ENCODE measurements at places on chromosomes 2 and 18. TPM values are rescaled to one million over a fixed set of nuclear protein-coding genes. Genes with fewer than 3 reads are reported as not detected.

The HJURP gene
- 1.5 TPM for total RNA-seq

The FNDC4 gene
- total RNA-seq, result 47.9 TPM

The FAM237A gene
- not detected for total RNA-seq

The RAB27B gene
- 22.9 TPM for total RNA-seq

The VPS54 gene
- 24.1 TPM for total RNA-seq

The ACAA2 gene
- total RNA-seq, result 23.6 TPM

The NFATC1 gene
- 0.49 TPM for total RNA-seq

The CPS1 gene
- total RNA-seq, result 2.0 TPM

The GPBAR1 gene
- 0.25 TPM for total RNA-seq

The EN1 gene
- total RNA-seq, result not detected

The KIAA2012 gene
- 0.98 TPM for total RNA-seq

The ERCC3 gene
- 43.0 TPM for total RNA-seq

The SERPINB11 gene
- total RNA-seq, result not detected

The APCDD1 gene
- 9.8 TPM for total RNA-seq

The ZNF521 gene
- 12.5 TPM for total RNA-seq

The BMP10 gene
- not detected for total RNA-seq

The CPLX4 gene
- total RNA-seq, result under 0.01 TPM

The CDH7 gene
- 2.7 TPM for total RNA-seq

The CLEC4F gene
- not detected for total RNA-seq

The TMEM198 gene
- total RNA-seq, result 11.1 TPM

The DNAH6 gene
- total RNA-seq, result 3.4 TPM

The PROKR1 gene
- 0.25 TPM for total RNA-seq

The RIT2 gene
- total RNA-seq, result 16.0 TPM

All from temporal lobe (tissue), 4 donors.